ENCODE measurements at places on chromosomes 1 and 21.

GRCh38 chr1:64173336-64173940 lies 30.0 kb upstream of the UBE2U start:
- no peak for DNase-seq

- DNase-seq: no peak
Measured at GRCh38 chr1:186218654-186219352, 156.2 kb downstream of the TPR start.

GRCh38 chr1:224193319-224193966 lies 10.4 kb downstream of the DEGS1 start:
- DNase-seq: no peak

- DNase-seq: no peak
Measured at GRCh38 chr1:231694075-231694431, 67.5 kb downstream of the DISC1 start.

- no peak for DNase-seq
Measured at GRCh38 chr1:153364766-153365666, 7.4 kb downstream of the S100A9 start.

DNA sequence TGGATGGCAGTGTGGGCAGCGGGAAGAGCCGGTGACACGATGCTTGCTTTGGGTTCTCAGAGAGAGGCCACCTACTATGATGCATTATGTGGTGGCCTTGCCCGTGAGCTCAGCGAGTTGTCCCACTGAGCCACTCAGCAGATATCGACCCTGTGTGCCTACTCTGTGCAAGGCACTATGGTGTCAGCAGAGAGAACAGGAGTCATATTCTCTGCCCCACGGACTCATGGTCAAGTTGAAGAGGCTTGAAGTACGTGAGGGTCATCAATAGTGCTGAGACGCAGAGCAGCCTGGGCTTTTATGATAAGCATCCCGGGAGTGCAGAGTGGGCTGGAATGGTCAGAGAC lies 466.2 kb downstream of the CAMTA1 start:
- DNase-seq: no peak

DNA sequence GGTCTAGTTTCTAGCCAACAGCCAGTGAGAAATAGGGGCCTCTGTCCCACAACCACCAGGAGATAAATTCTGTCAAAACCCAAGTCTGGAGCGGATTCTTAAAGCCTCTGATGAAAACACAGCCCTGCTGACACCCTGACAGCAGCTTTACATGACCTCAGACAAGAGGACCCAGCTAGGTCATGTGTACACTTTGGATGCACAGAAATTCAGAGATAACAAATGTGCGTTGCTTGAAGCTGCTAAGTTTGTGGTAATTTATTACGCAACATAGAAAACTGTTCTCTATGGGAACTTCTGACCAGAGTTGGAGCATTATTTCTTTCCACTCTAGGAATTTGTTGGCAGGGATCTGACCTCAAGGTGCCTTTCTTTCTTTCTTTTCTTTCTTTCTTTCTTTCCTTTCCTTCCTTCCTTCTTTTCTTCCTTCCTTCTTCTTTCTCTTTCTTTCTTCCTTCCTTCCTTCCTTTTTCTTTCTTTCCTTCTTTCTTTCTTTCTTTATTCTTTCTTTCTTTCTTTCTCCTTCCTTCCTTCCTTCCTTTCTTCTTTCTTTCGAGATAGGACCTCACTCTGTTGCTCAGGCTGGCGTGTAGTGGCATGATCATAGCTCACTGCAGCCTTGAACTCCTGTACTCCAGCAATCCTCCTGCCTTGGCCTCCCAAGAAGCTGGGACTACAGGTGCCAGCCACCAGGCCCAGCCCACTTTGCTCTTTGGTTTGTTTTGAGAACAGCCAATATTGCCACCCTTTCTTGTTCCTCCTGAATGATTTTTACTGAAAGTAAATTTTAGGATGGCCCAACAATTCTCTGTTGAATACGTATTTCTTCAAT lies 14.9 kb upstream of the HMGCS2 start:
- DNase-seq: no peak

DNA sequence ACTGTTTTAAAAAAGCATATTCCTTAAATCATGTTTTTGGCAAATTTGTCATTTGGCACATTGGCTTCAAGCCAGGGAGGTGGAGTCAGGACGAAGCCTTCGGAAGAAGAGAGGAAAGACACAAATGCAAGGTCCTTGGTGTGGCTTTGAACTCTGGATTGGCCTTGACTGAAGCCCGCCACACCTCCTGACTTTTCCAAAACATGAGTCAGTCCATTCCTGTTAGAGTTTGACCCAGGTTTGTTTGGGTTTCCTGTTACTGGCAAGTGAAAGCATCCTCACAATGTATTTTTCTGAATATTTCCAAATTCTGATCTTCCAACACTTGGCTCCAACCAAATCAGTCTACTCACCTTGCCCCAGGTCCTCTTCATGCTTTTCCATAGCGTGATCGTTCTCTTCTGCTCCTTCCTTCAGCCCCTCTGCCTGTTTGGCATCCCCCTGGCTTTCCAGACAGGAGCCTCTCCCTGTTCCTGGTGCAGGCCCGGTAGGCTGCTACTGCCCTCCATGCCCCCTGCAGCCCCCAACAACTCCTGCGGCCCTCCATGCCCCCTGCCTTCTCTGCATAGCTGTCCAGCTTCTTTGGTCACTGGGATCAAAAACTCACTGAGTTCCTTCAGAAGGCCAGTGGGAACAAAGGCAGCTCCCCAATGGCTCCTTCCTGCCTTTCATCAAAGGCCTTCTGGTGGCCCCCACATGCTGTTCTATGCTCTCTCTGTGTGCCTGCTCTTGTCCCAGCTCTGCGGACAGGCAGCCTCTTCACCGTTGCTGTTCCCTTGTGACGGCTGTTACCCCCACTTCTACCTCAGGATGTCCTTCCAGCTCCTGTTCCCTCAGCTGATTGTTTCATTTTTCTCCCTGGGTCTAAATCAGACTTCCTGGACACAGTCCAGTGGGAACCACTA lies 30.4 kb upstream of the SLC30A1 start:
- no peak for DNase-seq

GRCh38 chr1:234617131-234617985 lies 7.4 kb upstream of the IRF2BP2 start:
- peak; percentile 82 for DNase-seq

- peak; percentile 34 for DNase-seq
Measured at GRCh38 chr1:160261556-160261892, 825 bp downstream of the DCAF8 start.

DNA sequence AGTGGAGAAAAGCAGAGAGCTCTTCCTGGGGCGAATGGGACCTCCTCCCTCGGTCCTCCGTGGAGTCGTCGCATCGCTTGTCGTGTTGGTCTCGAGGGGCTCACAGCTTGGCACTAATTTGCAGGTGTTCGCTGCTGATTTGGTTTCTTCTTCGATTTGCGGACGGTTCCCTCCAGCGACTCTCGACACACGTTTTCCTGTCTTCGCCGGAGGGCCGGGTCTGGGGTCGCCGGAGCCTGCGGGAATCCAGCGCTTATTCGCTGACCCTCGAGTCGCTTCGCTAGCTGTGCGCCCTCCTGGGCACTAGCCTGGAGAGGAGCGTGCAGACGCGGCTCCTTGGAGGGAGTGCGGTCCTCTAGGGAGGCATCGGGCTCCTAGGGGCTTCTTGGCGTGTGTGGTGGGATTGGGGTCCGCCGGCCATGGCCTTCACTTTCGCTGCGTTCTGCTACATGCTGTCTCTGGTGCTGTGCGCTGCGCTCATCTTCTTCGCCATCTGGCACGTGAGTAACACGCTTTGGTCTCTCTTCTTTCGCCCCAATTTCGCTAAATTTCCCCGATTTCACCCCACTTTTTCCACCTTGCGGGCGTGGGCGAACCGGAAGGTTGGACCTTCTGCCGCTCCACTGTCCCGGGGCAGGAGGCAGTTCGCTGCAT lies 766 bp downstream of the CNIH3 start:
- no peak for DNase-seq

- no peak for DNase-seq
Measured at GRCh38 chr1:25526753-25527152, 16.7 kb upstream of the LDLRAP1 start.

DNA sequence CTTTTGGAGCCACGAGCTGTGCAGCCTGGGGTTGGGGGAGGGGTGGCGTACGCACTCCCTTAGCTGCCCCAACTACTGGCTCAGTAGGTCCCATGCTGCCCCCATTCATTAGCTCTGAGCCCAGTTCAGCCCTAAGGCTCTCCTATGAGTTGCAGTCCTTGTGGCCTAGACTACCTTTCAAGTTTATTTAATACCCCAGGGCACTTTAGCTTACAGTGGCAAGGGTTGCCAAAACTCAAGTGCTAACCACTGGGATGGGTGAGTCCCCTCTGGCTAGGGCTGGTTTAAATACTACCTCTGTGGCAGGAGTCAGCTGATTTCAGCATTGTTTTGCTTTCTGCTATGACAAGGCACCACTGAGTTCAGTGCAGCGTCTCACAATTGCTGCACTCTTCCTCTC lies 118.2 kb downstream of the ODF2L start:
- DNase-seq: no peak

- DNase-seq: no peak
Measured at GRCh38 chr21:43361493-43362296, 65.2 kb downstream of the SIK1 start.

DNA sequence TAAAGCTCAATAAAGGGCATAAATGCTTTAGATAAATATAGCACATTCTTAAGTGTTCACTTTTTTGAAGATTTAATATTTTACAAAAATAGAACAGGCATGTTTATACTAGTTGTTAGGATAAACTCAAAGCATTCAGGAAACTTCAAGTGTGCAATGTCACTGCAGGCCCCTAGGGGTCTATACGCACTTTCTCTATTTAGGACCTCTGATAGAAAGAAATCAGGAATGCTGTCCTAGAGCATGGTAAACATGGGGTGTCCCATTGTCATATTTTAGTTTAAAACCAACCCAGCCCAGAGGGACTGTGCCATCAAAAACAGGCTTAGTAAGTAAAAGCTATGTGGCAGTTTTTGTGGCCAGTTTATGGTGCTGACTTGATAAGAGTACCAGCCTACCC lies 102.2 kb downstream of the BARHL2 start:
- DNase-seq: no peak

GRCh38 chr1:147840909-147841308 lies 61.7 kb upstream of the GJA8 start:
- DNase-seq: no peak

GRCh38 chr1:203036537-203036936 lies 10.2 kb downstream of the PPFIA4 start:
- DNase-seq: no peak

DNA sequence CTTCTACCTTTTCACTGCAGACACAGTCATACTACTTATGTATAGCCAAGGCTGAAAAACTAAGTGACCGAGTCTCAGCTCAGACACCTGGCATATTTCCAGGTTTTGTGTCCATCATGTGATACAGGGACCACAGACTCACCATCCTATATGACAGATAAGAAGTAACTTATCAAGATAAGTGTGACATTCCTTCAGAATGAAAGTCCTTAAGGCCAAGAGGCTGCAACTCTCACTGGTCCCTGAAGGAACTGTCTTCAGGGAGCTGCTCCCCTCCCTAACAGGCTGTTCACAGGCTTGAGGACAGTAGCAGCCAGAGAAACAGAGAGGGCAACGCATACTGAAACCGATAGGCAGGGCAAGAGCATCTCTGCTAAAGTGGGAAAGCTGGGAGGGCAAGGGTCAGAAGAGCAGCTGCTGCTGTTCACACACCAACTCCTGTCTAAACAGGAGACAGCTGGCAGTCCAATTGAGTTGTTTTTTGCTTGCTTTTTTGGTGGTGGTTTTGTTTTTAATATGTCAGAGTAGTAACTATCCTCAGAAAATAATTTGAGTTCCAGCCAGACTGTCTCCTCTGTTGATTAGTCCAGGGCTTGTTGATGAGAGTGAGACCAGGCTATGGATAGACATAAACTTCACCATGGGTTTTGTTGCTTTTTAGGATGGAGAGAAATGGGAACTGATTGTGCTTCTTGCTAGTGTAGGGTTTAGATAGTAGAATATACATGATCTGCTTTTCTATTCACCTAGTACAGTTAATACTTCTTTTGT lies 67.7 kb downstream of the MACF1 start:
- DNase-seq: peak; percentile 55

- DNase-seq: no peak
Measured at GRCh38 chr1:160204526-160205241, 500 bp upstream of the PEA15 start.

DNA sequence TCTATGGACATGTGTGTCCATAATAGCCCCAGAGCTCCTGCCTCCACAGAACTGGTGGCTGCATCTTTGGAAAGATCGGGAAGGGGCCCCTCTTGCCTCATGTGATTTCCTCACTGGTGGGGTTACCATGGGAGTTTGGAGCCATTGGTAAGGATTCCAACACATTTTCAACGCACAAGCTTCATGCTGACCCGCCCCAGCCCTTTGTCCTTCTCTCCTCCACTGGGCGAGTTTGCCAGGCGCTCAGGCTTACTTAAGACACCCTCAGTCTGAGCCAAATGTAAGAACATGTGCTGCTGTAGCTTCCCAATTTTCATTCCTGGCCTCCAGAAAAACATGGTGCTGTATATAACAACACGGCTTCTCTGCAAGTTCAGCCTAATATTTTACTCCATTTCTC lies 72.4 kb downstream of the ATP5PO start:
- no peak for DNase-seq

DNA sequence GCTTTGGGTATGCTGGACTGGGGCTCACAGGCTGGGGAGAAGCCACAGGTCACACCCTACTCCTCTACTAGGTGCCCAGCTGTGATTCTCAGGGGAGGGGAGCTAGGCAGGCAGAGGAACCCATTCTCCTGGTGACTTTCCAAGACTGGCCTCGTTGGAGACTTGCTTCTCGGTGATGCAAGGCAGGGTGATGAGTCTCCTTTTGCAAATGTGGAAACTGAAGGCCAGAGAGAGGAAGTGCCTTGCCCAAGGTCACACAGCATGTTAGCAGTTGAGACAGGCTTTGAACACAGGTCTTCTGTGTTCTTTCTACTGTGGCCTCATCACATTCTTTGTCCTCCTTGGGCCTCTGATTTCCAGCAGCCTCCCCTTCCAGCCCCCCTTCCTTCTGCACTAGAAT lies 20.5 kb upstream of the C1QA start:
- DNase-seq: no peak

GRCh38 chr1:54377040-54377691 lies 29.0 kb downstream of the SSBP3 start:
- DNase-seq: no peak

DNA sequence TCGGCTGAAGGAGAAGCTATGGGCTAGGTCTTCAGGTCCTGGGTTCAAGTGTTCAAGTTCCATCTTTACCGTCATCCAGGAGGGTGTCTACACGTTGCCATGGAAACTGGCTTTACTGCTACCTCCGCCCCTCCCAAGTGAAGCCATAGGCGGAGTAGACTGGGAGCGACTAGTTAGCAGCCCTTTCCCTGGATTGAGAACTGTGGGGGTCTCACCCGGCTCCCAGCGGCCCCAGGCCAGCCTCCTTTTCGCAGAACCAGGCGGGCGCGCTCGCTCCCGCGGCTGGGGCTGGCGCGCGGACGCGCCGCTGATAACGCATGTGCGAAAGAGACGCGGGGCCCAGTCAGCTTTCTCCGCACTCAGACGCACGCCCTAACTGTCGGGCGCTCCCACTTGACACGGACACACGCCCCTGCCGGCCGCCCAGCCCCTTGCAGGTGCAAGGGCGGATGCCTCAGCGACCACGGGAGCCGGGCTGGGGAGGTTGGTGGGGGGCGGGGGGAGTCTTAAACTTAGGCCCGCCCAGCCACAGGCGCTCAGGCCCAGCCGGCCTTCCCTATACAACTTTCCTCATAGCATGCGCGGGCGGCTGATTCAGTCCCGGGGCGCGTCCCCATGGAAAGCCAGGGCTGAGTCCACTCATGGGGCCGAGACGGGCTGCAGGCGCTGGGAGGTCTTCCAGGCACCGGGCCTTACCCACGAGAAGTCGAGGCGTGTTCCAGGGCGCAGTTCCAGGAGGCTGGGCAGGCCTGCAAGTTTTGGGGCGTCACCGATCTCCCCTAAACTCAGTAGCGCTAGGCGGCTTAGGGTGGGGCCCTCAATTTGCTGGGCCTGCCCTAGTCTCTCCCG lies 7.4 kb downstream of the EFNA4 start:
- no peak for DNase-seq

Data from skeletal muscle cell (primary cell).